NCI-H2171 (cell line): ENCODE measurements at places on chromosomes 5 and 9.

DNA sequence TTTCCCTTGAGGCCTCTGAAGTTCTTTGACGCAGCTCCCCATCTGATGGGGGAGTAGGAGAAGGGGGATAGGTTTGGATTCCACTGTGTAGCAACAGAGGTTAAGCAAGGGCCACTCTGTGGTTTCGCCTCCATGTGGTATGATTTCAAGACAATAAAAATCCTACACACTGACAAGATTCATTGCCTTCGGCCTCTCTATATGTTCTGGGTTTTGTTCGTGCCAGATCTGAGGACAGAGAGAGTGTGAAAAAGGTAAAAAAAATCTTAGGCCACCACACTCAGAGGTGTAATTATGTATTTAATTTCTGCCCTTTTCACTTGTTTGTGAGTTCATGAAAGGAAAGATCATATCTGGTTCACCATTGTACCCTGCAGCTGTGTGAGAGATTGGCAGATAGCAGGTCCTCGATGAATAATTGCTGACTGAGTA lies 715.2 kb upstream of the ZNF608 start:
- no peak for DNase-seq

GRCh38 chr9:14270358-14271092 lies 43.4 kb downstream of the NFIB start:
- no peak for DNase-seq

DNA sequence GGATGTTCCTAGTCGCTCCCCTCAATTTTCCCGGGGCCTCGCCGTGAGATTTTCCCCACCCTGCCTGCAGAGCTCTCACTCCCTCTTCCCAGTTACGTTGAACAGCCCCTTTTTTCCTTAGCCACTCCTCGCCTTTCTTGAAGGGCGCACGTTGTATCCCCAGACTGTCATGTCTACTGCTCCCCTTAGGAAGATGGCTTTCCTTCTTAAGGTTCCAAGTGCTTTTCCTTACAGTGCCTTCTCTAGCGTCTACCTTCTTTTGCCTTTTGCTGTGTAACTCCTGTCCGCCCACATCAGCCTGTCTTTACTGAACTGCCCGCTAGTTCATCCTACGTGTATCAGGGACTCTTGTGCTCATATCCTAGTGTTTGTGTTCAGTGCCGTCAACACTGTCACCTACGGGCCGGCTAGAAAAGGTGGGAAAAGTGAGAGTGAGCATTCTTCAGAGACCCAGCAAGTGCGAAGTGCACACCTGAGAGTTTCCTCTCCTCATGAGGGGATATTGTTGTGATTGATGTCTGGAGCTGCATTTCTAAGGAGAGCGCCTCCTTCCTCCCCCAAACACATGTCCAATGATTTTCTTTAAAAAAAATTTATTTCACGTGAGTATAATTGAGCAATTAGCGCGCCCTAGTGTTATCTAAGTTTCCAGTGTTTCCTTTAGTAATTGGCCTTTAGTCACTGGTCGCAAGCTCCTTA lies 764 bp downstream of the CAMLG start:
- no peak for DNase-seq

DNA sequence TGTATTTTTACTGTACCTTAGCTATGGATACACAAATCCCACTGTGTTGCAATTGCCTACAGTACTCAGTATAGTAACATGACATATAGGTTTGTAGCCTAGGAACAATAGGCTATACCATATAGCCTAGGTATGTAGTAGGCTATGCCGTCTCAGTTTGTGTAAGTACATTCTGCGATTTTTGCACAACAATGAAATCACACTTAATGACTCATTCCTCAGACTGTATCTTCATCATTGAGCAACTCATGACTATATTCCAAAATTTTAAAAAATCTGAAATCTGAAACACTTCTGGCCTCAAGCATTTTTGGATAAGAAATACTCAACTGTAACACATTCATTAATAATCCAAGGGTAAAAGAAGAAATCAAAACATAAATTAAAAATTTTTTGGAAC lies 666.8 kb upstream of the GRAMD2B start:
- no peak for DNase-seq

DNA sequence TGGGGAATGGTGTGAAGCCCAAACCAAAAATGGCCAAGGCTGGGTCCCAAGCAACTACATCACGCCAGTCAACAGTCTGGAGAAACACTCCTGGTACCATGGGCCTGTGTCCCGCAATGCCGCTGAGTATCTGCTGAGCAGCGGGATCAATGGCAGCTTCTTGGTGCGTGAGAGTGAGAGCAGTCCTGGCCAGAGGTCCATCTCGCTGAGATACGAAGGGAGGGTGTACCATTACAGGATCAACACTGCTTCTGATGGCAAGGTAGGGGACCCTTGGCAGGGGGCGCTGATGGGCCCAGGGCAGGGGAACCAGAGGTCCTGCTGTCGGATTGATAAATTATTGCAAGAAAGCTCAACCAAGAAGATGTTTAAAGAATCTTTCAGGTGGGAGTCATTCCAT lies 19.8 kb downstream of the ABL1 start:
- DNase-seq: no peak

DNA sequence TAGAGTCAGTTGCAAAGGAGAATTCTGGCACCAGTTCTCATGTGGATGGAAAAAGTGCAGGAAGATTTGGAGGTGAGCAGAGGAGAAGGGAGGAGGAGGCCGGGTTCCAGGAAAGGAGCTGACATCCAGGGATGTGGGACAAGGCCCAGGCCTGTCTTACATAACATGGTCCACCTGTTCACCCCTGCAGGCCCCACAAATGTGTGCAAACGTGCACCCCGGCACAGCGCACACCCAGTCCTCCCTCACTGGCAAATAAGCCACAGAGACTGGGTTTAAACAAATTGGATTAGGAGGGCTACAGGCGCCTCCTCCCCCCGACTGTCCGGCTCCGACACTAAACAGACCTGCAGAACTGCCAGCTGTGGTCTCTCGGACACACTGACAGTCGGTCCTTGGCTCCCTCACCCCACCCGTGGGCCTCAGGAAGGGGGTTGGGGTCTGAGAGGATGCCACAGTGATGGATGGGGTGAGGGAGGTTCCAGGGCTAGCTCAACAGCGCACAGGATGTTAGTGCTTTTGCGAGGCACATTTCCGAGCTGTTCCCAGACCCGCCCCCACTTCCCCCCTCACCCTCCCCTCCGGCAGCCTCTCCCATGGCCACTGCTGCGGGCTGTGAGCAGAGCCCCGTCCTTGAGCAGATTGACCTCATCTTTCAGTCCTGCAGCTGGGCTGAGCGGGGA lies 43.4 kb upstream of the IL17B start:
- DNase-seq: no peak

- DNase-seq: no peak
Observed at GRCh38 chr5:171355302-171355724, 32.3 kb upstream of the NPM1 start.

DNA sequence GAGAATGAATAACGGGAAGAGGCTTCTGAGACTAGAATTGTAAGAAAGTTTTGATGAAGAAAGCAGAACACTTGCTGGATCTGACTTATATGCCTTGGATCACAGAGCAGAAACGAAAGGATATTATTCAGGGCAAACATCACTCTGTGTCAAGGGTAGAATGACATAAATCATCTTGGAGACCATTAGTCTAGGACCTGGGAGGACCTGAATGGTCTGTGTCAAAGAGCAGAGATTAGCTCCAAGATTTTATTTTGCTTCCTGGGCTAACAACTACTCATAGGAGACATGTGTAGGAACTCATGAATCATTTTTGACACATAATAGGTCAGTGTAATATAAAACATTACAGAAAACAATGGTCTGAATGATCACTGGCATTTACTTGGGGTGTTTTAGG lies 417.9 kb downstream of the SLCO4C1 start:
- no peak for DNase-seq

DNA sequence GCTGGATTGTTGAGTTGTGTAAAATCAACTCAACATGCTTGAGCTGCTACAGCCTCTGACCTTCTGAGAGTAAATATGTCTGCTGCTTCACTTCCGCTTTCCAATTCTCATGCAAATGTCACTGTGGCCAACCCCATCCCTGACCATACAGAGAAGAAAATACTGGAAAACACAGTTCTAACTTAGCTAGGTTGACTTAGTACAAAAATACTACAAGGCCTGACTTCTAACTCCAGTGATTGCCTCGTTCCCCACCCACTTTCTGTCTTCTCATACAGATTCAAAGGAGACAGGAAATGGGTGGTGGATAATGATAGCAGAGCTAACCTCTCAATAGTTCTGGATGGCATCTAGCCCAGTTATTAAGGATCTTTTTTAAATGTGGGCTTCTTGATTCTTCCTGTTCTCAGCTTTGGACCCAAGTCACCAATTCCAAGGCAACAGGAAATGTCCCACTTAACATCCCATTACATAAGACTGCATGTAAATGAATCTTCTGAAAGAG lies 226.6 kb upstream of the SLC24A2 start:
- DNase-seq: no peak
